ENCODE measurements at places on chromosomes 11 and 22. TPM values are rescaled to one million over a fixed set of nuclear protein-coding genes. Genes with fewer than 3 reads are reported as not detected.

The CATSPERZ gene
- not detected for total RNA-seq

- DNase-seq, result no peak
These were observed 152.4 kb upstream of the ZC3H12C start for GRCh38 chr11:109940816-109941215.

GRCh38 chr22:27846910-27847309, 45.4 kb upstream of the MN1 start:
- no peak for DNase-seq

The FAM118B gene
- 9.0 TPM for total RNA-seq

The LARGE1 gene
- total RNA-seq, result 0.39 TPM

The AMPD3 gene
- total RNA-seq, result 26.3 TPM

- peak; percentile 67 for DNase-seq
These were observed 450 bp downstream of the MAP4K2 start for GRCh38 chr11:64802370-64803157.

The RGL4 gene
- 13.5 TPM for total RNA-seq

DNA sequence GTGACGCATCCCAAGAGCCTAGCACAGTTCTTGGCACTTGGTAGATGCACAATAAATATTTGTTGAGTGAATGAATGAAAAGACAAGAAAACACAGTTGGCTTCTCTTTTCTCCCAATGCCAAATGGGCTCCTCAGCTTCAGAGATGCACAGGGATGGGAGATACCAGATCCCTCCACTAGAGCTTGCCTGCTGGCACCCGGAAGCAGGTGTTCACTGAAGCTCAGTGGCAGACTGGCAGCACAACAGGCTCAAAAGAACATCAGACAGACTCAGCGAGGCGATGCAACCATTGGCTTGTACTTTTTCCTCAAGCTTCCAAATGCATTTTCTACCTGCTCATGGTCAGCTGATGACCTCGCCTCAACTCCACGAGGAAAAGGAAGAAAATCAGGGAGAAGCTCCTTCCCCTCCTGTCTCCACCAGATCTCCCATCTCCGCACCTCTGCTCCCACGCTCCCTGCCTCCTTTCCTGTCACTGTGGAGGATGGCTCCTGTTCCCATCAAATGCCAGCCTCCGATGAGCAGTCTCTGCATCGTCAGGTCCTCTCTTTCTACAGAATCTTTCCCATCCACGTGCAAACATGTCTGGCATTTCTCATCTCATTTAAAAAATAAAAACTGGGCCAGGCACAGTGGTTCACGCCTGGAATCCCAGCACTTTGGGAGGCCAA, 5.8 kb downstream of the RAPSN start:
- no peak for DNase-seq

Data from activated CD4-positive, alpha-beta T cell treated with anti-CD3 and anti-CD28 coated beads for 36 hours (primary cell).